Stimulated activated CD8-positive, alpha-beta memory T cell treated with anti-CD3 and anti-CD28 coated beads, Interleukin-7, amount 100 ng/mL, for 1 hour (primary cell): ENCODE measurements at places on chromosomes 2 and 18.

- DNase-seq: no peak
Observed at GRCh38 chr2:222479859-222480258, 55.5 kb downstream of the SGPP2 start.

DNA sequence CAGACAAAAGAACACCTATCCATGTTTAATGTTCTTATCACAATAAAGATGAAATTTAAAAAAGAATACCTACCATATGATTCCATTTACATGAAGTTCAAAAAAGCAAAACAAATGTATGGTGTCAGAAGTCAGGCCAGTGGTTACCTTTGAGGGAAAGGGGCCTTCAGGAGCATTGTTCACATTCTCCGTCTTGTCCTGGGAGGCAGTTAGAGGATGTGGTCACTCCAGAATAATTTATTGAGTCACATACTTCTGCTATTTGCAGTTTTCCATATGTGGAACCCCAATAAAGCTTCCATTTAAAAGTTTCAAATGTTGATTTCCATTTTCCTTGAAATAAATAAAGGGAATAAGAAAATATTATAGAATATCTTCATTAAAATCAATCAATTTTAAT, 41.6 kb upstream of the POU3F3 start:
- DNase-seq: no peak

DNA sequence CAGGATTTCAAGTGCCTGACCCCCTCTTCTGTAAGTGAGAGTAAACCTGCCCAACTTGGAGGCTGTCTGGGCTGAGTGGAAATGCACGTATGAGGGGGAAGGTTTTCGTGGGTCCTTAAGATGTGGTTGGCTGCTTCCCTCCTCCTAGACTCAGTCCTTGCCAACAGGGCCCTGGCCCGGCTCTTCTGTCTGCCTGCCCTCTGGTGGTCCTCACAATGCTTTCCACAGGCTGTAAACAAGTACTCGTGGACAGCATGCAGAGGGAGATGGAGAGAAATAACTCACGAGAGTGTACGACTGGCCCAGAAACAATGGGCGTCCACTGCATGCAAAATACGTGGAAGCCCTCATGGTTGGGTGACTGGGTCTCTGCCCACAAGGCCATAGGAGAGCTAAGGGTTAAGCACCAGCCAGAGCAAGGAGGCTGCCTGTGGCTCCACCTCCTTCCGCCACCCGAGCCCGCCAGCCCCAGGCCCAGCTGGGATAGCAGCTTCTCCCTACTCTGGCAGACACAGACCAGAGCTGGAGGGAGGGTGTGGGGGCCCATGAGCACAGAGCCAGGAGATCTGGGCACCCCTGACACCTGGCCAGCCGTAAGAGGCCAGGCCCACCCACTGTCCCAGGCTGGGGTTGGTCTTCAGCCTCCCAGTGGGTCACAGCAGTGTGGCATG, 17.0 kb upstream of the ARHGEF4 start:
- DNase-seq: no peak

DNA sequence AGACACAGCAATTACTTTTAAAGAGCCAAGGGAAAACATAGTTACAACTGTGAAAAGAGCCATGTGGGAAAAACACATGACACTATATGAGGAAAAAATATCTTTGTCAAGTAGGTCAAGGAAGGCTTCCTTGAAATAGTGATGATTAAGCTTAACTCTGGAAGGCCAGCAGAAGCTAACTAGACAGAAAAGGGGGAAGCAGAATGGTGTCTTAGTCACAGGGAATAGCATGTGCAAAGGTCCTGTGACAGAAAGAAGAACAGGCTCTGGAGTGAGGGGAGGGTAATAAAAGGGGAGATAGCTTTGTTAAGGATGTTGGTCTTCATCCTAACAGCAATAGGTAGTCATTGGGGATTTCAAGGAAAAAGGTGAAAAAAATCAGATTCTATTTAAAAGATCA, 64.0 kb downstream of the ARHGAP25 start:
- DNase-seq: no peak

- no peak for DNase-seq
Observed at GRCh38 chr2:22656426-22656825, 728.6 kb upstream of the KLHL29 start.

DNA sequence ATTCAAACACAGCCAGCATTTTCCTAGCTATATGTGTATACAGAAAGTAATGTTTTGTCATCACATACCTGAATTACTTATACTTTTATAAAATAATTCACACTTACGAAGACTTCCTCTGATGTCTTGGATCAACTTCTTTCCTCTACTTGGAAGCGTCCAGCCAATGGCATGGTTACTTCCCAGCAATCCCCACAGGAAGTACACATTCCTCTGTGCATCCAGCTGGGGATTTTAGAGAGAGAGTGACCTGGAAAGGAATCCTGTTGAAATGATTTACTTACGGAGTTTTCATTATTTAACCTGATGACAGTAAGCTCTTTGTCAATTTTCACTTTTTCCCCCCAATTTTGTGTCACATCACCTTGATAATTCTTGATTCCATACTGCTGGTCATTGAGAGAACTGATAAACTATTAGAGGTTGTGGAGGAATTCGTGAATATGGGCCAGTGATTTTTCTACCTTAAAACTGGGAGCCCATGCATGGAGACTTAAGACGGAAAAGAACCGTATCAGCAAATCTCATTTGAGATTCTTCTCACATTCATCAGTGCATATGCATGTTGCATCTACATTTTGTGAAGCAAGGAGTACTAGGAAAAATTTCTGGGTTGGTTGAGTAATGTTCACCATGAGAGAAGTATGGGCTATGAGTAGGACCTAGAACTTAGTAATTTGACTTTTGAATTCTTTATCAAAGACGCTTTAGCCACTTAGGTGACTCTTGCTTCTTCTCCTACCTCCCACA, 9.0 kb upstream of the IL18R1 start:
- DNase-seq: no peak

DNA sequence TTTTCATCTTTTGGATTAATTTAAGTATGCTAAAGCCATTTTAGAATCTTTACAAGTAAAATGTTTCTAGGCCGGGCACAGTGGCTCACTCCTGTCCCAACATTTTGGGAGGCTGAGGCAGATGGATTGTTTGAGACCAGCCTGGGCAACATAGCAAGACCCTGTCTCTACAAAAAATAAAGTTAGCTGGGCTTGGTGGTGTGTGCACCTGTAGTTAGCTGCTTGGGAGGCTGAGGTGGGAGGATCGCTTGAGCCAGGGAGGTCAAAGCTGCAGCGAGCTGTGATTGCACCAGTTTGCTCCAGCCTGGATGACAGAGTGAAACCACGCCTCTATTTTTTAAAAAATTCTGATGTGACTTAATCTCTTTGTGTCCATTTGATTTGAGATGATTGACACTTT, 3.9 kb downstream of the PPM1B start:
- DNase-seq: no peak

DNA sequence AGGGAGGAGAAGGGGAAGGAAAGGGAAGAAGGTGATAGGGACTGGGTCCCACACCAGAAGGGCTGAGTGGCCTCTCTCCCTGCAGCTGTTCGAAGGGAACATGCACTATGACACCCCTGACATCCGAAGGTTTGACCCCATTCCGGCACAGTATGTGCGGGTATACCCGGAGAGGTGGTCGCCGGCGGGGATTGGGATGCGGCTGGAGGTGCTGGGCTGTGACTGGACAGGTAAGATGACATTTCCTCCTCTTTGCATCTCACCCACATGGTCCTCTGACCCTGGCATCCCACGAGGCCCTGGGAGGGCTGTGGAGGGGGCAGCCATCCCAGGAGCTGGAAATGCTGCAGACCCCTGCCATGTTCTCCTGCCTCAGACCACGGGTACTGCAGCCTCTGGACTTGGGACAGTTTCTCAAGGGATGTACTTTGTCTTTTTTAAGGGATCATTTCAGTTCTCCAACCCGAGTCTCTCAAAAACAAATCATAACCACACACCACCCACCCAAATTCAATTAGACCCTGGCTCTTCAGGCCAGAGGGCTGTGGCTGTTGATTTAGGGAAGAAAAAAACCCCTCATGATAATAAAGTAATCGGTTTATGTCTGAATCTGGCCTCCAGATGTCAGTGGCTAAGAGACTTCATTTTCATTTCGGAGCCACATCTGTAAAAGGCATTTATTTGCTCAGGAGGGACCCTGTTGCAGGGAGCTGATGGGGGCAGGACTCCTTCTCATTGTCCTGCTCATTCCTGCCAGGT, 63.5 kb downstream of the NRP2 start:
- DNase-seq: no peak

- DNase-seq: no peak
Observed at GRCh38 chr2:10353931-10354330, 51.2 kb downstream of the HPCAL1 start.

DNA sequence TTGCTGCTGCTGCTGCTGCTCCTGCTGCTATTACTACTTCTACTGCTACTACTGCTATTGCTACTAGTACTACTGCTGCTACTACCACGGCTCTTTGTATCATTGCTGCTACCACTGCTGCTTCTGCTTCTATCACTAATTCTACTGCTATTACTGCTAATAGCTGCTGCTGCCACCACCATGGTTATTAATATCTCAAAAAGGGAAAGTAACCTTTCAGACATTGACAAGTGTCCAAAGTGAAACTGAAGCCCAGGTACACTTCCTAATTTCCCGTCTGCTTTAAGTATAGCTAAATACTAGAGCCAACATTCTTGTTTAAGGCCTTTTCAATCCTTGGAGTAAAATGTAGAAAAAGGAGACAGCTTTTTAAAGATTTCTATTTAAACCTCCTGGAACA, 45.4 kb upstream of the EHBP1 start:
- DNase-seq: no peak

- DNase-seq: no peak
Observed at GRCh38 chr2:73859721-73860586, 31.2 kb downstream of the STAMBP start.
